SJCRH30 (cell line): ENCODE measurements at places on chromosomes 7 and 10. TPM values are rescaled to one million over a fixed set of nuclear protein-coding genes. Genes with fewer than 3 reads are reported as not detected.

The ARHGEF35 gene
- total RNA-seq: not detected in 2 replicates

The AKR1C8 gene
- 0.10 and 0.23 TPM in 2 replicates for total RNA-seq

The OGDHL gene
- total RNA-seq: 2.4 and 2.8 TPM in 2 replicates

The VPS37D gene
- total RNA-seq: 0.53 and 1.2 TPM in 2 replicates

GRCh38 chr10:78072504-78072903, 38.8 kb downstream of the RPS24 start:
- DNase-seq: no peak
